ENCODE measurements at places on chromosomes 3 and 15. TPM values are rescaled to one million over a fixed set of nuclear protein-coding genes. Genes with fewer than 3 reads are reported as not detected.

The HYAL1 gene
- 0.14 TPM for total RNA-seq

The PCLAF gene
- 2.6 TPM for total RNA-seq

The CNTN6 gene
- total RNA-seq = 0.34 TPM

The ROPN1 gene
- total RNA-seq = not detected

The GOLGA8G gene
- not detected for total RNA-seq

The CACNA1D gene
- total RNA-seq = 0.21 TPM

The CPLX3 gene
- not detected for total RNA-seq

The CHRNA7 gene
- 4.8 TPM for total RNA-seq

The AHSG gene
- total RNA-seq = not detected
